Hematopoietic multipotent progenitor cell treated with erythropoietin and hydrocortisone succinate and interleukin-3 and kit ligand, for 15 days (in vitro differentiated cells): ENCODE measurements at places on chromosomes 16 and 17.

DNA sequence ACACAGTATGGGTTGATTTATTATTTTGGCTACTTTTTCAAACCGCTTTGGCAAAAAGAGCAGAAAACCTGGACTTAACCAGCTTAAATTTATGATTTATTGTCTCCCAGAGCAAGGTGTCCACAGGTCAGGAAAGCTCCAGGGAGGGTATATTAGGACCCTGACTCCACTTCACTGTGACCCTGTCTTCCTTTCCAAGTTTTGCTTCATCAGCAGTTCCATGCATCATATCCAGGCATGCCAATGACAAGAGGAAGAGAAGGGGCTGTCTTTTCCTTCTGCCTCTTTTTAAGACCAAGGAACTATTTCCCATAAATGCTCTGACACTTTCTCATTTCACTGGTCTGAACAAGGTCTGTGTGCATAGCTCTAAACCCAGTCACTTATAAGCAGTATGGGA, 316.8 kb downstream of the CA10 start:
- no peak for DNase-seq

DNA sequence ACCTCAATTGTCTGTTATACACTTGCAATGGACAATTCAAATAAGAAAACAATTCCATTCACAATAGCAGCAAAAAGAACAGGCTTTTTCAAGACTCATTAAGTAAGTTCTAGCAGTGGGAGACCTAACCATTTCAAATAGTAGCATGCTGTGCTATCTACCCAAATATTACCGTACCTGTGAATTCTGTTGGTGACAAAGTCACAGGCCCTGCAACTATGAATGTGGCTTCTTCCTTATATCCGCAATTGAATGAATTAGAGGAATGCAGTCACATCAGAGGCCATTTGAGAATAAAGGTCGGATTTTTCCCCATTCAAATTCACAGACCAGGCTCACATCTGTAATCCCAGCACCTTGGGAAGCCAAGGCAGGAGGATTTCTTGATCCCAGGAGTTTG, 800 bp upstream of the NME4 start:
- DNase-seq: peak; percentile 7

- no peak for DNase-seq
Measured at GRCh38 chr17:64968652-64969501, 49.6 kb upstream of the LRRC37A3 start.

- DNase-seq: no peak
Measured at GRCh38 chr16:84048270-84048669, 5.7 kb upstream of the SLC38A8 start.
